ENCODE measurements at places on chromosomes 3 and 15. TPM values are rescaled to one million over a fixed set of nuclear protein-coding genes. Genes with fewer than 3 reads are reported as not detected.
A peak's percentile ranks its signal among the peaks of the same experiment; 100 is the strongest.

The PATL2 gene
- 0.41 TPM for total RNA-seq

GRCh38 chr15:50854601-50855490 lies 53.6 kb upstream of the AP4E1 start:
- no peak for DNase-seq

The HSPBAP1 gene
- 13.8 TPM for total RNA-seq

GRCh38 chr3:117168896-117169295 lies 459.3 kb downstream of the TUSC7 start:
- no peak for DNase-seq

The FAM107A gene
- 26.3 TPM for total RNA-seq

- DNase-seq: no peak
Measured at GRCh38 chr15:89340573-89340972, 5.9 kb upstream of the POLG start.

DNA sequence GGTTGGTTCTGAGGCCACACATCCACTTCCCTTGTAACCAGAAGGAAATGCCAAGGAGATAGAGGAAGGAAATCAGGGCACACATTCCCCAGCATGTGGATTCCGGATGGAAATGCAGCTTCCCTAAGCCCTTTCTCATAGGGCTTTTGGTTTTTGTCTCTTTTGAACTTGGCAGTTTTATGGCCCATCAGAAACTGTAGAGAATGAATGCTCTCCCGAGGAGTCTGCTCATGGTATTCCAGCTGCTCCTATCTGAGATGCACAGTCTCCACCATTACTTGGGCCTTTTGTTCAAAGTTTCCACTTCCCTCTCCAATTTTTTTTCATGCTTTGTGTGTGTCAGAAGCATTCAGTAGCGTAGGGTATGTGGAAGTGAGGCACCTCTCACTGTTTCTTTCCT lies 21.2 kb downstream of the XYLB start:
- DNase-seq: no peak

- DNase-seq: peak; percentile 79
Measured at GRCh38 chr15:100438570-100438969, 90.2 kb downstream of the CERS3 start.

The ZNF662 gene
- total RNA-seq: 9.3 TPM

- DNase-seq: peak; percentile 70
Measured at GRCh38 chr3:23113455-23114171, 89.5 kb upstream of the UBE2E2 start.

The NFKBIZ gene
- 49.9 TPM for total RNA-seq

- DNase-seq: no peak
Measured at GRCh38 chr3:62712746-62713145, 162.5 kb downstream of the CADPS start.

The PIGZ gene
- total RNA-seq: 26.3 TPM

GRCh38 chr3:132784502-132785025 lies 62.4 kb upstream of the NPHP3 start:
- no peak for DNase-seq

- no peak for DNase-seq
Measured at GRCh38 chr15:47932951-47933641, 187.7 kb upstream of the SLC24A5 start.

DNA sequence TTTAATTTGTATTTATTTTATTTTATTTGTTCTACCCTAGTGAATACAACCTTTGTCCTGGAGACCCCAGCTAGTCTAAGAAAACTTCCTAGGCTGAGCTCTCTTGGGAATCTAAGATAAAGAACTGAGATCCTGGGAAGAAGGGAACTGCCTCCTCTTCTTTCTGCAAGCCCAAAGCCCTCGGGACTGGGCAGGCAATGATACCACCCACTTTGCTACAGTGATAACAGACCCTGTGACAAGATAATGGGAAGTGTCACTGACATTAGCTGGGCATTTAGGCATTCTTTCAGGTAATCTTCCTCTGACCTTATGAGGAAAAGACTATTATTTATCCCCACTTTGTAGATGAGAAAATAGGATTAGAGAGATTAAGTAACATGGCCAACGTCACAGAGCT lies 15.1 kb downstream of the TYRO3 start:
- DNase-seq: no peak

The GOLIM4 gene
- total RNA-seq: 27.1 TPM

DNA sequence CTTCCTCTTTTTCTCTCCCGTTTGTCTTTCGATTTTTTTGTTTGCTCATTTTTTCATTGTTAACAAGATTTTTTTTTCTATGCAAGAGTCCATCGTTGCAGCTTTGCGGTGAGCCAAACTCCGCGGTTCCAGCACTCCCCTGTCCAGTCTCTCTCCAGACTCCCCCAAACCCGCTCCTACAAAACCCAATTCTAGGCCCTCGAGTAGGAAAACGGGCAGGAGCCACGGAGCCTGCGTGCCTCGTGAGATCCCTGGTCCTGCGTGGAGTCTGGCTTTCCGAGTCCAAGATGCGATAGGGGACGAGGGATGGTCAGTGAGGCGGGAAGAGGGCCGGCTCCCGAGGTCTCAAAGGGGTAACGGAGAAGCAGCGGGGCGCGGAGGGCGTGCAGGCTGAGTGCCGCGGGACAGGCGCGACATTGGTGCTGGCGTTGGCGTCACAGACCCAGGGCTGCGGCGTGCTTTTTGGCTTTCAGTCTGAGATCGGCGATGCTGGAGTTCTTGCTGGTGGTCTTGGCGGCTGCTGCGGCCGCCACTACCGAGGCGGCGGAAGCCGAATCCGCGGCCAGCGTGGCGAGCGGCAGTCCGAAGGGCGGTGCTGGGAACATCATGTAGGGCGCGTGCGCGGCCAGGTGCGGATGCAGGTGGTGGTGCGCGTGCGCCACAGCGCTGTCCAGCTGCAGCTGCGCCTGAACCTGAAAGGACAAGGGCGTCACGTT lies 8.5 kb downstream of the SHOX2 start:
- DNase-seq: no peak

- DNase-seq: no peak
Measured at GRCh38 chr3:50573566-50574443, 4.5 kb downstream of the HEMK1 start.

- no peak for DNase-seq
Measured at GRCh38 chr3:24440760-24441464, 53.7 kb downstream of the THRB start.

- no peak for DNase-seq
Measured at GRCh38 chr3:16789344-16790120, 95.2 kb upstream of the PLCL2 start.

The ATP8B4 gene
- total RNA-seq: 4.9 TPM

- no peak for DNase-seq
Measured at GRCh38 chr3:40997711-40998519, 201.4 kb upstream of the CTNNB1 start.

The AADACL2 gene
- not detected for total RNA-seq

GRCh38 chr3:142785996-142786395 lies 62.2 kb downstream of the TRPC1 start:
- DNase-seq: no peak

DNA sequence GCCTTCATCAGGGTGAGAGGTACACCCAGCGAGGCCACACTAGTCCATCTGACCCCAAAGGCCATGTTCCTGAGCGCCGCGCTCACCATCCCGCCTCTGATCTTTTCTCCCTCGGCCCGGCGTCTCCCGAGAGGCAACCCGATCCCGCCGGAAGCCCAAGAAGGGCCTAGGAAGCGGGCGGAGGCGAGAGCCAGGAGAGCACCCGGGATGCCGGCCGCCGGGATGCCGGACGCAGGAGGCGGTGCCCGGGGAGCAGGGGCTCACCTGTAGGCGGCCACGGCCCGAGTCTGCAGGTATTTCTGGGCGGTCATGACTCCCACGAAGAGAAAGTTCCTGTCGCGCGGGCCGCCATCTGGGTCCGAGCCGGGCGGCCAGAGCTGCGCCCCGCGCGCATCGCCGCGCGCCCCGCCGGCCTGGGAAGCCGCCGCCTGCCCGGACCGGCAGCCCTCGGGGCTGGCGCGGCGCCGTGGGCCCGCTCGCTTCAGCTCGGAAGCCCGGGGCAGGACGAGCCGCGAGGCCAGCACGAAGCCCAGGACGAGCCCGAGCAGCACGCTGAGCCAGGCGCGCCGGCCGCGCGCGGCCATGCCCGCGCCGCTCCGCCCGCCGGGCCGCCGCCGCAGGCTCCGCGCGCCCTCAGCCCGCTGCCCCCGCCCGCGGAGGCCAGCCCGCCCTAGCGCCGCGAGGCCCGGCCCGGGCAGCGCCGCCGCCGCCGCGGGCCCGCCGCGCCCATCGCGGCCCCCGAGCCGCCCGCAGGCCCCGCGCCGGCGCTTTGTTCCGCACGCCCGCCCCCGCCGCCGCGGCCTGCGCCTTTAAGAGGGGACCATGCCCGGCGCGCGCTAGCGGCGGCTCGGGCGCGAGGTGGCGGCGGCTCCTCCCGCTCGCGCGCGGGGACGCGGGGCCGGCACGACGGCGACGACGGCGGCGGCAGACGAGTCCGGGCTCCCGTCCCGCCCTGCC lies 697 bp downstream of the CHSY1 start:
- peak; percentile 76 for DNase-seq

GRCh38 chr3:51796854-51797253 lies 17.8 kb upstream of the IQCF6 start:
- DNase-seq: no peak

- peak; percentile 27 for DNase-seq
Measured at GRCh38 chr3:10002951-10003350, 16.3 kb upstream of the EMC3 start.

DNA sequence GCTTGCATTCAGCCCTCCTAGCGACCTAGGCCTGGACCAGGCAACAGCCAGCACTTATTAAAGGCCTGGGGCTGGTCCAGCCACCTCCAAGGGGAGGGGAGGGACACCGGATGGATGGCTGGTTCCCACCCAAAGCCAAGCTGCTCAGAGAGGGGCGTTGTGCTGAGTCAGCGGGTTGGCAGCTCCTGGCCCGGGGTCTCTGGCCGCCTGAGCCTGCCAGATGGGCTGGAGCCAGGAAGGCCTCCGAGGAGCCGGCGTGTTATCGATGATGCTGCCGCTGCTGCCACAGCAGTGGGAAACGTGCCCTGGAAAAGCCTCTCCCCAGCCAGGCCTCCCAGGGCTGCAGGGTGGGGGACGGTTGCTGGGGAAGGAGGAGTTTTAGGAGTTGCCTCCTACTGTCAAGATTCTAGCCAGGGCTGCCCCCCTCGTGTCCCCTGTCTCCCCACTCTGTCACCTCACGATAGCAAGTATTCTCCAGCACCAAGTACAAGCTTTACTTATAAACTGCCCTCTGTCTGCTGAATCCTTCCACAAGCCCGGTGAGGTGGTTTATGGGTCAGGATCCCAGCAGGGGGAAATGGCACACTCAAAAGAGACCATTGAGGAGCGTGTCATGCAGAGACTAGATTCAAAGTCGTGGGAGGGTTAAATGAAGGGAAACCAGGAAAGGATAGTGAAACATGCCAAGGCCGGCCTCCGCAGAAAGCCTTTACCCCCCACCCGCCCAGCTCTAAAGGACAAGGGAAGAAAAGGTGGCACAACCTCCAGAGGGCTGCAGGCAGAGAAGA lies 43.2 kb upstream of the TSEN2 start:
- DNase-seq: peak; percentile 77

DNA sequence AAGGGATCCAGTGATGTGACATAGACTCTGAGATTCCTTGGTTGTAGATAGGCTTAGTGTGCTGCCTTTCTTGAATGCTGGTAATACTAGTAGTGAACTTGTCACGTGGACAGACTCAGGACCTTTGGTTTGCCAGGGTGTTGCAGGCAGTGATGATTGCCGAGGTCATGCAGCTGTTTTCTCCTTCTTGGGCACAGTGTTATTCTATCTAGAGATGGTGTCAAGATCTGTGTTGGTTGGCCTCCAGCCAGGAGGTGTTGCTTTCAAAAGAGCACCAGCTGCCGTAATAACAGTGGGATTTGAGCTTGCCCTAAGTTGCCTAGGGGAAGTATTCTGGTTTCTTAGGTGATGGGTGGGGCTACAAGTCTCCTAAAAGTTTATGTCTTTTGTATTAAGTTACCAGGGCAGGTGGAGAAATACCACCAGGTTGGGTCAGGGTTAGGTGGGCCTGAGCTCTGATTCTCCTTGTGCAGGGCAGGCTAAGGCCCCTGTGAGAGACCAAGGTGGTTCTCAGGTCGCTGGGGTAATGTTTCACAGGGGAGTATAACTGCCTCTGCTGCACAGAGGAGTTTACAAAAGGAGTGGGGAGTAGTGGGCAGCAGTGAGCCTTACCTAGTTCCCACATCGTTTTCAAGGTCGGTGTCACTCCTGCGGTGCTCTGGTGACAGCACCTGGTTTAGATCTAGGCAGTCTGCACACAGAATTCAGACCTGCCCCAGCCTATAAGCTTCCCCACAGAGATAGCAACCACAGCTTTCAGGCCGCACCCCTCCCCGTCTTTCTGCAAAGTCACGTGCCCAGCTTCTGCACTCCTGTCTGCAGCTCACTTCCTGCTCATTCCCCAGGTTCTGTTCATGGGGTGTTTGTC lies 350.3 kb downstream of the DOCK3 start:
- DNase-seq: no peak

The DHFR2 gene
- 4.2 TPM for total RNA-seq

DNA sequence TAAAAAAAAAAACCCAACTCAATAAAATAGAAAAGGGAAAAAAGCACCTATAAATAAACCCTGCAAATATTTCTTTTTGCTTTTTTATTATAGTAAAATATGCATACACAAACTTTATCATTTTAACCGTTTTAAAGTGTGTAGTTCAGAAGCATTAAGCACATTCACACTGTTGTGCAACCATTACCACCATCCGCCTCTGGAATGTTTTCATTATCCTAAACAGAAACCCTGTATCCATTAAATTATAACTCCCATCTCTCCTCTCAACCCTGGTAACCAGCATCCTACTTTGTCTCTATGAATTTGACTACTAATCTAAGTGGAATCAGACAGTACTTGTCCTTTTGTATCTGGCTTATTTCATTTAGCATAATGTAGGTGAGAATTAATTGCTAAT lies 15.0 kb downstream of the CDCP1 start:
- no peak for DNase-seq

The IL17RC gene
- total RNA-seq: 58.1 TPM

The CPNE9 gene
- not detected for total RNA-seq

GRCh38 chr3:60707452-60708020 lies 543.7 kb downstream of the FHIT start:
- DNase-seq: no peak

The SLC2A2 gene
- total RNA-seq: not detected

- DNase-seq: no peak
Measured at GRCh38 chr3:64901986-64902516, 214.3 kb upstream of the ADAMTS9 start.

The ADGRG7 gene
- total RNA-seq: not detected

The IQCF2 gene
- total RNA-seq: not detected

DNA sequence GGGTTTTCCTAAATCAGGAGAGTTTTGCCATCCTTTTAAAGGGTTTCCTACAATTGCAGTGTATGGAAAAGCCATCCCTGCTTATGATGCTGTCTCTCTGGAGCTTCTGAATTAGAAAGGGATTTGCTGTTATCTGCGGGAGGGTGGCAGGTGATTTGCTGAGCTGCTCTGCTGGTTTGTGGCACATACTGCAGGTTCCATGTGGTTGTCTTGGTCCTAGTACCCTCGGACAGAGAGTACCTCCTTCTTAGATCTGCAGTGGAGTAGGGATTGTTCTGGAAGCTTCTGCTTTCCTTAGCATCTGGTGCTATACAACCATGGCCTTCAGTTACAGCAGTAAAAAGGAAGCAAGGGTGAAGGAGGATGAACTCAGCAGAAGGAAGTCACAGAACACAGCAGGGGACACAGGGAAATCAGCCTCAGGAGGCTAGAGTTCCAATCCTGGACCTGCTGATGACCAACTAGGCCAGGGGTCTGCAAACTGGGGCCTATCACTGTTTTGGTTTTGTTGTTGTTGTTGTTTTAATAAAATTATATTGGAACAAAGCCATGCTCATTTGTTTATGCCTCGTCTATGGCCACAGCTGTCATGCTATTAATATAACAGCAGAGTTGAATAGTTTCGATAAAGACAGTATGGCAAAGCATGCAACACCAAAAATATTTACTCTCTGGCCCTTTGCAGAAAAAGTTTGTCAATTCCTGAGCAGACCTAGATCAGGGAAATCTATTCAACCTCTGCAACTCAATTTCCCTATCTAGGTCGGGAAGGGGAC lies 39.5 kb downstream of the STARD5 start:
- no peak for DNase-seq
